Body of pancreas (tissue), 4 donors: ENCODE measurements at places on chromosomes 6 and 20. TPM values are rescaled to one million over a fixed set of nuclear protein-coding genes. Genes with fewer than 3 reads are reported as not detected.

Gene CYP39A1
- 6.3 TPM for total RNA-seq

Gene PI3
- total RNA-seq, result not detected

Gene CGA
- total RNA-seq, result not detected

Gene KIAA1586
- total RNA-seq, result 6.0 TPM

Gene LIME1
- total RNA-seq, result 4.9 TPM

Gene LINC00237
- not detected for total RNA-seq

Gene C6orf15
- not detected for total RNA-seq

Gene PCNA
- total RNA-seq, result 22.8 TPM

Gene SIRPD
- total RNA-seq, result not detected

Gene APCDD1L
- 1.3 TPM for total RNA-seq

Gene COX7A2
- total RNA-seq, result 139 TPM

Gene CST3
- total RNA-seq, result 654 TPM

Gene TRIM15
- not detected for total RNA-seq

DNA sequence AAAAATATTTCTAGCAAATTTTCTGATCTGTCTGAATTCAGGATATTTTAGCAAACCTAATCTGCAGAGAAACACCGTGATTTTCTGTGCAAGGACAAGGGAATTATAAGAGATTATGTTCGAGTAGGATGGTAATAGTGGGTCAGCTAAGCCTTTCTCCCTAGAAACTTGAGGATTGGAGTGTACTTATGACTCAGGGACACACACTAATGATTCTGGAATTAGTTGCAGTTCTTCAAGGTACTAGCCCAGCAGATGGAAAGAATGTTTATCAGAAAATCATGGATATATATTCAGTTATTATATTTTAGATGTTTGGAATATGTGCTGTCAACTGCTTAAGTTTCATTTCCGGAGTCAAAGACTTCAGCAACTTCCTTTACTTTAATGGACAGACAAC, 177.1 kb upstream of the MAP3K7 start:
- H3K27me3 ChIP-seq, result no peaks in the 10 kb centered on the region
- H3K4me1 ChIP-seq, result no peaks in the 10 kb centered on the region
- H3K36me3 ChIP-seq, result no peaks in the 10 kb centered on the region
- H3K27ac ChIP-seq, result no peak overlapping the region
- no peak overlapping the region for H3K4me3 ChIP-seq

- H3K27me3 ChIP-seq, result no peaks in the 10 kb centered on the region
- H3K36me3 ChIP-seq, result no peaks in the 10 kb centered on the region
- no peak overlapping the region for H3K4me3 ChIP-seq
- H3K27ac ChIP-seq, result no peak overlapping the region
These were observed 429.7 kb upstream of the RUNX2 start for GRCh38 chr6:44898296-44898930.

DNA sequence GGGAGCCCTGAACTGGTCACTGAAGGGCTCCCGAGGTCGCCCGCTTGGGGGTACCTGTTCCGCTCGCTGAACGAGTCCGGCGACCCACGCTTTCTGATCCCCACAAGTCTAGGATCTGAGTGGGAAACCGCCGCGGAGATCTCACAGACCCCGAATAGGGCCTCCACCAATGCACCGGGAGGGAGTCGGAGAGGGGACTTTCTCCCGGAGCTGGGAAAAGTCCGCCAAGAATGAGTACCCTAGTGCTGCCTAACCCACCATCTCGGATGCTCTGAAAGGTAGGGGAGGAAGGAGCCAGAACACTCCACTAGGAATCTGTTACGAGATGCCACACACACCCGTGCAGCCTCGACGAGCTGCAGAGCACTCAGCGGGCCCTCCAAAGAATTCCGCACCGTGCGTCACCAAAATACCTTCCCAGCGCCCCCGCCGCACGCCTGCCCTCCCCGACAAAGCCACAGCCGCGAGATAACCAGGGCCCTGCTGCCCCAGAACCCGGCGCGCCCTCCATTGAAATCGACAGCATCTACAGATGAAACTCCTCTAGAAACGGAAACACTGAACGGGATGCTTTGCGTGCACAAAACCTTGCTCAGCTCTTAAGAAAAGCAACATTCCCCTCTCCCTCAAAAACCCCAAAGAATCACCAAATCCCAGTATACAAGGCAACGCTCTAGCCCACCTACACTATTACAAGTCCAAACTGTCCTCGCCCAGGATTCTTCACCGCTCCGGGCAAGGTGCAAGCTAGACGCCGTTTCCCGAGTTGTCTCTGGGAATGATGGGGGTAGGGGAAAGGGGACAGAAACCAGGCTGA, 686 bp downstream of the COL12A1 start:
- H3K27ac ChIP-seq, result peak overlapping the region; percentile 37
- H3K27me3 ChIP-seq, result peaks cover 32% of the 10 kb centered on the region

- H3K4me3 ChIP-seq, result peak overlapping the region; percentile 58
- peaks cover 53% of the 10 kb centered on the region for H3K4me1 ChIP-seq
- H3K36me3 ChIP-seq, result no peaks in the 10 kb centered on the region
- DNase-seq, result peak; percentile 70
- peak overlapping the region; percentile 98 for H3K27ac ChIP-seq
These were observed 1.0 kb downstream of the AFDN start for GRCh38 chr6:167827583-167828324.

DNA sequence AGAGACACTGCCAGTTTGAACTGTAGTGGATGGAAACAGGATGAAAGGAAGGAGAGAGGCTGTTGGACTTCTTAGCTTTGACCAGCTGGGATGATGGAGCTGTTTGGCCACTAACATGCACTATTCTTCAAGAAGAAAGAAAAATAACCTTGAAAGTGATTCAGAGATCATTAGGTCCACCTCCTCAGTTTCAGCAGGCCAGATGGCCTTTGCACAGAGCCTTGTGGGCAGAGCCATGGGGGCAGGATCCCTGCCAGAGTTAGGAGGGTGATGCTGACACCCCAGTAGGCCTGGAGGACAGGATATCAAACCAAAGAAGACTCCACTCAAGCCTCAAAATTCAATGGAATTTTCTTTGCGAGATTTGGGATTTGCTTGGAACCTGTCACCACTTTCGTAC, 74.5 kb upstream of the TMEM181 start:
- H3K36me3 ChIP-seq, result peaks cover 3% of the 10 kb centered on the region
- H3K4me1 ChIP-seq, result no peaks in the 10 kb centered on the region
- DNase-seq, result no peak
- no peaks in the 10 kb centered on the region for H3K27me3 ChIP-seq

- H3K27ac ChIP-seq, result no peak overlapping the region
- H3K27me3 ChIP-seq, result no peaks in the 10 kb centered on the region
- no peak for DNase-seq
These were observed 93.1 kb upstream of the TAB2 start for GRCh38 chr6:149224399-149224798.

GRCh38 chr6:160058603-160059215, 62.9 kb upstream of the SLC22A1 start:
- H3K4me1 ChIP-seq, result peaks cover 7% of the 10 kb centered on the region
- no peak for DNase-seq
- H3K36me3 ChIP-seq, result no peaks in the 10 kb centered on the region
- H3K4me3 ChIP-seq, result no peak overlapping the region
- H3K27ac ChIP-seq, result peak overlapping the region; percentile 14
- H3K27me3 ChIP-seq, result no peaks in the 10 kb centered on the region

- no peaks in the 10 kb centered on the region for H3K36me3 ChIP-seq
- DNase-seq, result no peak
- no peak overlapping the region for H3K4me3 ChIP-seq
- no peaks in the 10 kb centered on the region for H3K4me1 ChIP-seq
- no peaks in the 10 kb centered on the region for H3K27me3 ChIP-seq
These were observed 2.3 kb upstream of the TLDC2 start for GRCh38 chr20:36873498-36874189.

DNA sequence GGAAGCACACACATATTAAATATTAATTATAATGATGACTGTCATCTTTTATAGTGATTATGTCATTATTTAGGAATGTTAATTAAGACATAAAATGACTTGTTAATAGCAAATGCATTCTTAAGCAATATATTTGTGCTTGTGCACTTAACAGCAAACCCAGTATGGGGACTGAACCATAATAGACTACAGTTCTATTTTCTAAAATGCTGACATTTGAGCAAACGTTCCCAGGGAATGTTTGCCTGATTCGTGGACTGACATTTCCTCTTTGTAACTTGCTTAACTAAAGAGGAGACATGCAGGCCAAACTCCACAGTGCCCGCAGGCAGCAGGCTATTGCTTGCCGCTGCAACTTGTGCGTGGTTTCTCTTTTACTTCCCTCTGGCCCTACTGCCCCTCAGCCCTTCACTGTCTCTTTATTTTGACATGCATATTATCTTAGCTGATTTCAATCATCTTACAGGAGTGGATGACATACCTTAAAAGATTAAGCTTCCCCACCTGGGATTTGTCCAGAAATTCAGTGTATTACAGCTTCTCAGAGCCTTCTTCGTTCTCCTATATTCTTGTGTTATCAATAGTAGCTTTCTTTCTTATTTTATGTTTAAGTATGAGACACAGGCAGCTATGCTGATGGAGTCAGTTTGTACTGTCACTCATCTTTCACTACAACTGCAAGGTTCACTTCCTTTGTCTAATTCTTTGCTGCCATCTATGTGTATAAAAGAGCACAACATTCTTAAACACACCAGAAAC, 141.5 kb downstream of the GMDS start:
- H3K27me3 ChIP-seq, result no peaks in the 10 kb centered on the region
- H3K4me1 ChIP-seq, result peaks cover 18% of the 10 kb centered on the region
- H3K36me3 ChIP-seq, result no peaks in the 10 kb centered on the region
- DNase-seq, result peak; percentile 26
- H3K27ac ChIP-seq, result peak overlapping the region; percentile 35
- no peak overlapping the region for H3K4me3 ChIP-seq

DNA sequence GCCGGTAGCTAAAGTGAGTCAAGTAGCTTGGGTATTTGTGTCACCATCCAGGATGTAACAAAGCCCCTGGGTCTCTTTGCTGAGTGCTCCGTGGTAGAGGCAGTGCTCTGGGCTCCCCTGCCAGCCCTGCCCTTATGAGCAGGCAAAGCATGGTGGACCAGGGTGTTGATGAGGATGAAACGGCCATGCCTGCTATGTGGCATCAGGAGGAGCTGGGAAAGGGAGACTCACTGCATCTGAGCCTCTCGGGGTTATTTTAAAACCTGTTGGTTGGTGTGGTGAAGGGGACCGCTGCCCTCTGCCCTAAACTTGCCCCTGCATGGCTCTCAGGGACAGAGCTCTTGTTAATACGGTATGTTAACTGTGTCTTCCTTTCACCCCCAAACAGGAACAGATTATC, 143.1 kb downstream of the DTNBP1 start:
- H3K4me3 ChIP-seq, result no peak overlapping the region
- peaks cover 21% of the 10 kb centered on the region for H3K4me1 ChIP-seq
- H3K27me3 ChIP-seq, result no peaks in the 10 kb centered on the region
- no peaks in the 10 kb centered on the region for H3K36me3 ChIP-seq
- no peak overlapping the region for H3K27ac ChIP-seq

- H3K36me3 ChIP-seq, result no peaks in the 10 kb centered on the region
- H3K4me3 ChIP-seq, result no peak overlapping the region
- peaks cover 8% of the 10 kb centered on the region for H3K4me1 ChIP-seq
These were observed 35.3 kb downstream of the PANK2 start for GRCh38 chr20:3924304-3925112.

- H3K27me3 ChIP-seq, result no peaks in the 10 kb centered on the region
- H3K4me1 ChIP-seq, result no peaks in the 10 kb centered on the region
- H3K36me3 ChIP-seq, result no peaks in the 10 kb centered on the region
- no peak overlapping the region for H3K27ac ChIP-seq
These were observed 59.3 kb downstream of the TBC1D7 start for GRCh38 chr6:13268913-13269518.

DNA sequence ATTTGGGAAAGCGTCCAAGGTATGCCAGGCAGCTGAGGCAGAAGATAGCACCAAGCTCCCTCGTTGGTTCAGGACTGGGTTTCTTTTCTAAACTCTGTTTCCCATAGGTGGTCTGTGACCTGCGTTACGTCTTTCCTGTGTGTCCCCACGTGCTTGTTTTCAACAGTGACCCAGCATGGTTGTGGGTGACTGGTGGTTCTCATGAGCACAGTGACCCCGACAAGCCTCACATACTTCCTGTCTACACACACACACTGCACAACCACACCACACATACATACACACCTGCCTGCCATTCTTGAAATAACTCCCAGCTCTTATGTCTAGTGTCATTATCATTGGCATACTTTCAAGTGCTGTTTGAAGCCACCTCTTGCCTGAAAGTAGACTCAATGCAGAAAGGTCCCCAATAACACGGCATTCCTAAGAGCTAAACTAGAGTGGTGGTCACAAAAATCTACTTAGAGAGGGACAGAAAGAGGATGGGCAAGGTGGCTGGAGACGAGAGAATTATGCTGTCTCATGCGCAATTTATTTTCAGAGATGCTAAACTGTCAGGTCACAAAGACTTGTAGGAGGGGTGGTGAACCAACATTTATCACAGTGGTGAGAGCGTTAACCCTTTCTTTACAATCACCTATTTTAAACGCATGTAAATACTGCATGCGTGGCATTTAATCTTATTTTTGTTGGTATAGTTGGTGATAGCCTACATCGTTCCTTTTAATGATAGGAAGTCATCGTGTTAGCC, 66.7 kb downstream of the GCNT2 start:
- H3K27ac ChIP-seq, result no peak overlapping the region
- no peaks in the 10 kb centered on the region for H3K27me3 ChIP-seq
- DNase-seq, result no peak
- H3K4me1 ChIP-seq, result peaks cover 28% of the 10 kb centered on the region

DNA sequence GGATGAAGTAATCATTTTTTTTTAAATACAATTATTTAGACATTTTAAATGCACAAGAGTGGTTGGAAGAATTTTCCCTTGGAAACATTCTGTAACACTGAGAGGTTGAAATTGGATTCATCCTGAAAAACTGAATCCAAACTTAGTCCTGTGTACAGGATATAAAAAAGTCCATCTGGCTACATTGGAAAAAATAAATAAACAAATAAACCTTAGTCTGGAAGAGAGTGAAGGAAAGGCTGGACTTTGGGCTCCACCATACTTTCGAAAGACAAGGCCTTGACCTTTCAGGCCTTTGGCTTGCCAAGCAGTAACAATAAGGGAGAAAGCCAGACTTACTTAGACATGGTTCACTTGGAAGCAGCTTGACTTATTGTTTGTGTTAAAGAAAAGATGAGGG, 664.3 kb downstream of the TENT5A start:
- no peaks in the 10 kb centered on the region for H3K27me3 ChIP-seq
- H3K4me3 ChIP-seq, result no peak overlapping the region
- no peak for DNase-seq
- no peaks in the 10 kb centered on the region for H3K4me1 ChIP-seq
- H3K27ac ChIP-seq, result no peak overlapping the region

GRCh38 chr6:130447374-130447773, 81.6 kb downstream of the TMEM200A start:
- DNase-seq, result no peak
- no peaks in the 10 kb centered on the region for H3K36me3 ChIP-seq
- no peak overlapping the region for H3K27ac ChIP-seq
- H3K27me3 ChIP-seq, result no peaks in the 10 kb centered on the region

DNA sequence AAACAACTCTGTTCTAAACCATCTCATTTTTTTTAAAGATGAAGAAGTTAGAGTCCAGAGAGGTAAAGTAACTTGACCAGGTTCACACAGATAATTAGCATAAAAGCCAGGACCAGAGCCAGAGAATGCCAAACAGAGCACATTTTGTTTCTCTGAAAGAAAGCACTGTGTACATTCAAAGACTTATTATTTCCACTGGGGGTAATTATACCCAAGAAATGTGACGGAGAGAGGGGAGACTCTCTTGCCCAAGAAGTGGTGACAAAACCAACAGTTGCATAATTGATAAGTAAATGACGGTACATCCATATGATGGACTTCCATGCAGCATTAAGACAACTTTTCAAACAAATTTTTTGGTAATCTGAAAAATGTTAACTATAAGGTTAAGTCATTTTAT, 111.6 kb downstream of the RTN4IP1 start:
- no peak overlapping the region for H3K4me3 ChIP-seq
- no peak for DNase-seq
- H3K27me3 ChIP-seq, result no peaks in the 10 kb centered on the region
- H3K27ac ChIP-seq, result no peak overlapping the region
- no peaks in the 10 kb centered on the region for H3K36me3 ChIP-seq

GRCh38 chr6:4644996-4645395, 131.2 kb upstream of the CDYL start:
- H3K4me1 ChIP-seq, result peaks cover 14% of the 10 kb centered on the region
- no peak overlapping the region for H3K4me3 ChIP-seq
- H3K27ac ChIP-seq, result no peak overlapping the region
- H3K36me3 ChIP-seq, result no peaks in the 10 kb centered on the region
- no peaks in the 10 kb centered on the region for H3K27me3 ChIP-seq
